Activated CD4-positive, alpha-beta memory T cell treated with anti-CD3 and anti-CD28 coated beads, Interleukin-2, amount 10 ng/mL, durations not matched to agents 7 days and 5 days (primary cell): ENCODE measurements at places on chromosomes 2 and 18.
A peak's percentile ranks its signal among the peaks of the same experiment; 100 is the strongest.

DNA sequence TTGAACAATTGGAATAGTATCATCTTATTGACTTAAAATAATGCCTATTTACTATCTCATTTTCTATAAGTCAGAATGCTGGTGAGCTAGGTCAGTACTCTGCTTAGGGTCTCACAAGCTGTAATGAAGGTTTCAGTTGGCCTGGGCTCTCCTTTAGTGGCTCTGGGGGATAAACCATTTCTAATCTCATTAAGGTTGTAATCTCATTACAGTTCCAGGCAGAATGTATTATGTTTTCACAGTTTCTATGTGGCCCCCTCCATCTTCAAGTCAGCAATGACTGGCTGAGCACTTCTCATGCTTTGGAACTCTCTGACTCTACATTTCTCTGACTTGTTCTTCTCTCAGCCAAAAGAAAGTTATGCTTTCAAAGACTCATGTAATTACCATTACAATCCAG is 163.1 kb downstream of the CCDC178 start:
- DNase-seq: no peak

GRCh38 chr2:176385838-176386237 is 116.6 kb downstream of the MTX2 start:
- DNase-seq: no peak

DNA sequence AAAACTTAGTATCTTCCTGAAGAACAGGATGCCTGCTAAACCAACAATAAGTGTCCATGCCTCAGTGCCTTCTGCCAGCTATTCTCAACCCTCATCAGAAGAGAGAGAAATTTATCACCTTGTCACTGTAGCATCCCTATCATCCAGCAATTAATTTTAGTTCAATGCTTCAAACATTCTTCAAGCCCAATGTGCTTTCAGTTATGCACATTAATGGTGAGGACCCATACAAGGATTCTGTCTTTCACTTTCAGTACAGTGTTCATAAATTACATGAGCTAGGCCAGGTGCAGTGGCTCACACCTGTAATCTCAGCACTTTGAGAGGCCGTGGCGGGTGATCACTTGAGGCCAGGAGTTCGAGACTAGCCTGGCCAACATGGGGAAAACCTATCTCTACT is 47.0 kb upstream of the MSH6 start:
- DNase-seq: no peak

DNA sequence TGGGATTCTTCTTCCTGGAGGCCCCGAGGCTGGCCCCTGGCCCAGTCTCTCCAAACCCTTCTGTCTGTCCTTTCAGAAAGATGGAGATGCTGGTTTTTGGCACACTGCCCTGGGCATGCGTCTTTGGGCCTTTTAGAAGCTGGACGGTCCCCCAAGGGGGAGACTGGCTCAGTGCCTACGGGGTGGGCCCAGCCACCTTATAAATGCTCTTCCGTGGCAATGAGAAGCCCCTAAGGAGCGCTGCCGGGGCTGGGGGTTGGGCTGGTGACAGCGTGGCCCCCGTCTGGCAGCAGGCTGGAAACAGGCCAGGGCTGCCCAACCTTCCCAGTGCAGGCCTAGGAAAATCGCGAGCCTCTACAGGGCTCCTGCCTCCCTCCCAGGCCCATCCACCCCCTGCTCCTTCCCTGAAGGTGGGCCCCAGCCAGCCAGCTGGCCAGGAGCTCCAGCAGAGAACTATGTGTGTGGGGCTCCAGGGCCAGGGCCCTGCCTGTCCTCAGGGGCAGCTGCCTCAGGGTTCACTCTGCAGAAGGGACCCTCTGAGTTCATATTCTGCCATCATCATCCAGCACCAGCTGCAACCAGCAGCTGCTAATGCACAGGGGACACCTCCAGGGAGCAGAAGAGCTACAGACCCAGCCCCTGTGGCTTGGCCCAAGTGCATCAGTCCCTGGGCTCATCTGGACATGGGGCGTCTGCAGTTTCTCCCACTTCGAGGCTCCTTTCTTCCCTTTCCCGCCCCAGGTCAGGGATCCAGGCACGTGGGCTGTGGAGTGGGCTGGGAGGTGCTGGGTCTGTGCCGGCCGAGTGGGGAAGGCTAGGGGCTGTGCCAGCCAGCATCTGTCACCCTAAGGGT is 107.6 kb upstream of the OTOS start:
- DNase-seq: peak; percentile 13

- no peak for DNase-seq
These were observed 18.9 kb upstream of the ASAP2 start for GRCh38 chr2:9187620-9188214.

DNA sequence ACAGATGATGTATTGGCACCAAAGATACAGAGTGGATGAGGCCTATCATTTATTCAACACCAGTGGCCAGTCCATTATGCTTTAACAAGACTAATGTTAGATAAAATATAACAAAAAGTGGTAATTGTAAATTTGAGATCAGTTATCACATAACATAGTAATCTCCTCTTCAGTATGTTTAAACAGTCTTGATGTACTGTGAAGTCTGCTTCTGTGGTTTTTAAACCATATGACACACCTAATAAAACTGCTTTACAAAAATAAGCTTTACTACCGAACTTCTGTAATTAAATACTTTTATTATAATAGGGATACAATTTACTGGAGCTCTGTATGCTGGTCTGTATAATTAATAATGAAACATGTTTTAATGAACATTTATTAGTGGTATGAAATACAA is 2156.1 kb upstream of the CELF4 start:
- DNase-seq: no peak

DNA sequence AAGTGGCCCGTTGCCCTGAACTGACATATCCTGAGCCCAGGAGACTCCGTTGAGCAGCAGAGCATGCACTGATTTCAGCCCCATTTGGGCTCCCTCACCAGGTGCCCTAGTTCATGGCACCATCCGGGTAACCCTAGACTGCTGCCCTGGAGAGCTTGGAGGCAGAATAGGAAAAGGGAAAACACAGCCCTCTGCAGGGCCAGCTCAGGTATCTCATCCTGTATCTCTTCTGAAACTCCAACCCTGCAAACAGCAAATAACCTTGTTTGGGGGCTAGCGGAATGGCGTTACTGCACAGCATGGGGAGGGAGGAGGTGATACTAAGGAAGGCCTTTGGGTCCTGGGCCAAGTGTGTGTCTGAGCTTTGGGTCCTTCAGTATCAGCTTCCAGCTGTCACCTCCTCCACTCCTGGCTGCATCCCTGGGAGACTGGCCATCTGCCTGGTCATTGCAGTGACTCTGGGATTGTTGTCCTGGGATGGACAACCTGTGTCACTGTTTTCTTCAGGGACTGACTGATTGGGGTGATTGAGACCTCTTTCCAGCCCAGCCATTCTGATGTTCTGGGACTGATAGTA is 233.8 kb upstream of the SKOR2 start:
- no peak for DNase-seq

DNA sequence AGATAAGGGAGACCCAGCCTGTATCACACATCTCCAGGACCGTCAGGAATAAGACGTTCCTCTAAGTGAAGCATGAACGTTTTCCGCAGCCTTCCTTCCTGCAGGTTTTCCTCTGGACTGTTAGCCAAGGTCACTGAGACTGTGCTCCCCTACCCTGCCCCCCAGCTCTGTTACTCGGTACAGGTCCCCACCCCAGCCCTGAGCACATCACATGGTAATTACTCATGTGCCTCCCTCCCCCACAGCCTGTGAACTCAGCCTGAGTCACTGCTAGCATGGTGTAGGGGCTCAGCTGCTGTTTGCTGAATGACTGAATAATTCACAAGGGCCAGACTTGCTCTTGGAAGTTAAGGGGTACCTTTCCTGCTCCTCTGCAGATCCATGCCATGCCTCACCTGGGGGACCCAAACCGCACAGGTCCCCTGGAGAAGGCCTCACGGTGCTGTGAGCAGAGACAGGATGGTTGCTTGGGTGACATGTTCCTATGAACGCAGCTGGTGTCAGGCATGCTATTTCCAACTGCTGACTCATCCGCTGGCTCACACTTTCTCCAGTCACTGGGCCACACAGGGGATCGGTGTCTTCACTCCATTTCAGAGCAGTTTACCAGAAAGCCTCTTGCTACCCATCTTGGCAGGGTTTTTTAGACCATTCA is 88.2 kb downstream of the PLB1 start:
- peak; percentile 64 for DNase-seq

DNA sequence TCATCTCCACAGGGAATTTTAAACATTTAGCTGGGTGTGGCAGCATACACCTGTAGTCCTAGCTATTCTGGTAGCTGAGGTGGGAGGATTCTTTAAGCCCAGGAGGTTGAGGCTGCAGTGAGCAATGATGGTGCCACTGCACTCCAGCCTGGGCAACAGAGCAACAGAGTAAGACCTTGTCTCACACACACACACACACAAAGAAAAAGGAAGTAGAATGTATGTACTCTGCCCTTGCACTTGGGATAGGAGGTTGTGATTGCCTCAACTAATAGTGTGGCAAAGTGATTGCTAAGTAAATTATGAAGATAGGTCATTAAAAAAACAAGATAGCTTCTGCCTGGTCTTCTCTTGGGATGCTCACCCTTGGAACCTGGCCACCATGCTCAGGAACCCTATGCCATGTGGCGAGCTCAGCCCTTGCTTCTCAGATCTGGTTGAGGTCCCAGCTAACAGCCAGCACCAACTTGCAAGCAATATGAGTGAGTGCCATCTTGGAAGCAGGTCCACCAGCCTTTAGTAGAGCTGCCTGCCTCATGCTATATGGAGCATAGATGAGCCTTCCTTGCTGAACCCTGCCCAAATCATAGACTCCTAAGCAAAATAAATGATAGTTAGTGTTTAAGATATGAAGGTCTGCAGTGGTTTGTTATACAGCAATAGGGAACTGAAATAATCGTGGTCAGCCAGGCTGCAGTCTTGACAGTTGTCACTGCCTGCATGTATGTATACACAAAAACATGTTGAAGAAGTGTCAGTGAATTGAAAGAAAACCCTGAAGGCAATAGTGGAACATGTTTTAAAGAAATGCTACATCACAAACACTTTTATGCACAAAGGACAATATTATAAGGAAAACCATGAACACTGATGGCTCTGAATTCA is 30.1 kb upstream of the PNO1 start:
- no peak for DNase-seq

- DNase-seq: no peak
These were observed 1407.4 kb downstream of the SUCLG1 start for GRCh38 chr2:83051538-83052170.

GRCh38 chr2:172438741-172439508 is 11.5 kb downstream of the ITGA6 start:
- no peak for DNase-seq

- DNase-seq: no peak
These were observed 41.1 kb downstream of the ACVR1C start for GRCh38 chr2:157587576-157587975.

DNA sequence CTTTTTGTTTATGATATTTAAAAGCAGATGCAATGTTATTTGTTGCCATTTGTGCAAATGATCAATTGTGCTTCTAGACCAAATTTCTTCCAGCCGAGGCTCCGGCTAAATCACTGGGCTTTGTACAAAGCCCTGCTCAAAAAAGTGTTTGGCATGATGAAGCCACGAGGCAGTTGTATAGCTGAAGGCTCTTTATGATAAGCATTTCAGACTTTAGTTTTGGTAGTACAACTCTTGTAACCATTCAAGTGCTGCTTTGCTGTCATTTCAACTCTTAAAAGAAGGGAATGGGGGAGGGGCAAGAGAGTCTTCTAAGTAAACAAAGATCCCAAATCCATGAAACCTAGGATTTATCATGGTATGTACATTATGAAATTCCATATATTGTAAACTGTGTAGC is 3.3 kb upstream of the ZNF532 start:
- no peak for DNase-seq

- no peak for DNase-seq
These were observed 60.3 kb downstream of the CACNB4 start for GRCh38 chr2:152038441-152038958.

DNA sequence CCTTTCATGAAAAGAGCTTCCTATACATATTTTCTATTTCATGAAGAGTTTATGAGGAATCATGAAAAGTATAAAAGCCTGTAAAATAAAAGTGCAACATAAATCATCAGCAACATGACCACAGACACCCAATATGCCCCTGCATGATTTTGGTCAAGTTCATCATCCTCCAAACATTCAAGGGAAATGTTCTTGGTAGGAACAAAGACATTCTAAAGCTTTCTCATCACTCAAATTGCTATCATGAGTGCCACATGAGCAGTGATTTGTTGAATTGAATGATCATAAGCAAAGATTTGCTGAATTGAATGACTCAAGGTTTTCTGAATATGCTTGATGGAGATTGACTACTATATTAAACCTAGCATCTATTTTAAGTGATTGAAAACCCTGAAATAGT is 172.2 kb downstream of the MBD2 start:
- no peak for DNase-seq

DNA sequence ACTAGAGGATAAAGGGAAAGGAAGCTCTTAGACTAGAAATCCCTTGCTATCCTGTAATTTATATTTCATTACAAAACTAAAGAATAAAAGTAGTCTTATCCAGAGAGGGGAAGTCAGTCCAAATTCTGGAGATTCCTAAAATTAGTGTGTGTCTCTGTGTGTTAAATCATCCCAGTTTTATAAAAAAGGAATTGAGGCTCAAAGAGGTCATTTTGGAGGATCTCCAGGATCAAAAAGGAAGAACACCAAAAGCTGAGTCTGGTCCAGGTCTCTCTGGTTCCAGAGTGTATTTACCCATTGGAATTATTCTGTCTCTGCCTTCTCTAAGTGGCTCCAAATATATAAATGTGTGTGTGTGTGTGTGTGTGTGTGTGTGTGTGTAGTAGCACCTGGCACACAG is 166.7 kb downstream of the NRXN1 start:
- no peak for DNase-seq

DNA sequence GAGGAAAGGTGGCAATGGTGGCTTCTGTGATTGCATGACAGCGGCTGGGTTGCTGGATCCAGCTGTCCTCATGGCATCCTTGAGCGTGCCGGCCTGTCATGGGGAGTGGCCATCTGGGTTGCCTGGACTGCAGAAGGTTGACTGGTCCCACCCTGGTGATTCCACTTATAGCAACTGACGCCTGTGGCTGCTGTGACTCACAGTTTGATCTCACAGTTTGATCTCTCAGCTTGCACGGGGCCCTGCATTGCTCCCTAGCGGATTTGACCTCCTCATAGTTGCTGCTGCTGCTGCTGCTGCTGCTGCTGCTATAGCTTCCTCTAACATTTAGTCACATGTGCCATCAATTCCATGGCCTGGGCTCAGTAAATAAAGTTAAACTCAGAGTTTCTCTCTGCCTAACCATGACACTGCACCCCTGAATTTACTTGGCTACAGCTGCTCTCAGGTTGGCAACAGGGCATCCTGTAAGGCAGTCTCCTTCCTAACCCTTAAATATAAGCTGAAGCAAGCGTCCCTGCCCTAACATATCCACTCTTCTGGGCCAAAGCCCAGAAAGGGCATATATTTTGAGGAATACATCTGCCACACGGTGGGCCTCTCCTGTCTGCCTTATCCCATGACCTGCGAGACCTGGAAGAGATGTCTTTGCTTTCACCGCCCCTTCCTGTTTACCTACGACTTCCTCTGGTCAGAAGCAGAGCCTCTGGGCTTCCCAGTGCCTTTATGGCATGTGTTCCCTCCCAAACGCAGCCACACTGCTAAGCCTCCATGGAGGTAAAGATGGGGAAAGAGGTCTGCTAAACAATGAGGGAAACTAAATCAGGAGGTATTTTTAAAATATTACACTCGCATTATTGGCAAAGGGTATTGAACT is 37.8 kb upstream of the CCDC150 start:
- no peak for DNase-seq
